ENCODE measurements at places on chromosomes 1 and 21.

DNA sequence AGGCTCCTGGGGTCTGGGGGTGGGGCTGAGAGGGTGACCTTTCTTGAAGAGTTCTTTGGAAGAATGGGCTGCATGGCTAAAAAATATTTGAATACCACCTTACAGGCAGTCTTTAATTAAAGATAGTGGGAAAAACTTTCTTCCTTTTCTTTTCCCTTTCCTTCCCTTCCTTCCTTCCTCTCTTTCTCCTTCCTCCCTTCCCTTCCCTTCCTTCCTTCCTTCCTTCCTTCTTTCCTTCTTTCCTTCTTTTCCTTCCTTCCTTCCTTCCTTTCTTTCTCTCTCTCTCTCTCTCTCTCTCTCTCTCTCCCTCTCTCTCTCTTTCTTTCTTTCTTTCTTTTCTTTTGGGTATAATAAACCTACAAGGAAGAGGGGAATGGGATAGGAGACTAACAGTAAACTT lies 77.8 kb upstream of the EDN2 start:
- no peak for DNase-seq

- DNase-seq, result no peak
These were observed 271.4 kb downstream of the FOXD2 start for GRCh38 chr1:47709019-47709871.

- DNase-seq, result peak; percentile 28
These were observed 8.9 kb downstream of the XKR8 start for GRCh38 chr1:27968692-27969091.

- DNase-seq, result no peak
These were observed 75.1 kb downstream of the DTL start for GRCh38 chr1:212110617-212111016.

- DNase-seq, result no peak
These were observed 305.9 kb upstream of the USP25 start for GRCh38 chr21:15423676-15424445.

- peak; percentile 97 for DNase-seq
These were observed at the start of the genes S100PBP and YARS1 for GRCh38 chr1:32817159-32817814. Gene S100PBP (plus strand): TSS chr1:32817653. CDS start chr1:32826100, 8,447 bp downstream. Gene YARS1 (minus strand): TSS chr1:32817358. CDS start chr1:32817244, 114 bp downstream.

DNA sequence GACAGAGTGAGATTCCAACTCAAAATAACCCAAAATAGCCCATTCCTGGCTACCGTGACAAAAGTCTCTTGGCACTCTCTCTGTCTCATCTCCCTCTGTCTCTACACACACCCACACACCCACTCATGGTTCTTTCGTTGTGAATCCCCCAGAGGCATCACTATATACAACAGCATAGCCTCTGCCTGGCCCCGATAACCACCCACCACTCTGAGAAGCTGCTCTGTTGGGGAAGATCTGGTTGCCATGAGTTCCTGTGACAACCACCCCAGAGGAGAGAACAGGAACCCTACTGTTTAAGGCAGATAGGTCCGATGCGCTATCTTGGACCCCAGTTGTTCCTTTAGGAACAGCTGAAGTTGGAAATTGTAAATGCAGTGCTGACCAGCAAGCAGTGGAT lies 70.4 kb upstream of the LYST start:
- DNase-seq, result no peak

- no peak for DNase-seq
These were observed 4.6 kb upstream of the TENT5B start for GRCh38 chr1:27017207-27017606.

GRCh38 chr1:99963041-99963795 lies 6.6 kb upstream of the SLC35A3 start:
- DNase-seq, result peak; percentile 50

DNA sequence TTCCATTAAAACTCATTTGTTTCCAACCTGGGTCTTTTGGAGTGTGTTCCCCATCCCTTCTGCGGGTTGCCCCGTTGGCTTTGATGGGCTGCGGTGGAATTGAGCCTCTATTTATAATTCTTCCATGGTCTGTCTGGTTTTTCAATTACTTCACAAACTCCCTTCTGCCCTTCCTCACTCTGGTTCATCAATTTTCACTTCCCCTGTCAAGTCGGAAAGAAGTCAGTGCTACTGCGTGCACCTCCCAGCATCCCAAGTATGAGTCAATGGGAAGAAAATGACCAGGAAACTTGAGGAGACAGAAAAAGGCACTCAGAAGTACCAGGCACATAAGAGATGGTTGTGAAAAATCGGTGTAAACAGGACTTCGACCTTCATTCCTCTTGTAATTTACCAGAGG lies 126.2 kb downstream of the KAZN start:
- DNase-seq, result no peak

GRCh38 chr1:67019600-67020136 lies 34.3 kb downstream of the SLC35D1 start:
- no peak for DNase-seq

- DNase-seq, result peak; percentile 79
These were observed at the start of gene NUDT17 for GRCh38 chr1:145845514-145846161. Gene NUDT17 (plus strand): TSS chr1:145845630. CDS start chr1:145845641, 11 bp downstream.

DNA sequence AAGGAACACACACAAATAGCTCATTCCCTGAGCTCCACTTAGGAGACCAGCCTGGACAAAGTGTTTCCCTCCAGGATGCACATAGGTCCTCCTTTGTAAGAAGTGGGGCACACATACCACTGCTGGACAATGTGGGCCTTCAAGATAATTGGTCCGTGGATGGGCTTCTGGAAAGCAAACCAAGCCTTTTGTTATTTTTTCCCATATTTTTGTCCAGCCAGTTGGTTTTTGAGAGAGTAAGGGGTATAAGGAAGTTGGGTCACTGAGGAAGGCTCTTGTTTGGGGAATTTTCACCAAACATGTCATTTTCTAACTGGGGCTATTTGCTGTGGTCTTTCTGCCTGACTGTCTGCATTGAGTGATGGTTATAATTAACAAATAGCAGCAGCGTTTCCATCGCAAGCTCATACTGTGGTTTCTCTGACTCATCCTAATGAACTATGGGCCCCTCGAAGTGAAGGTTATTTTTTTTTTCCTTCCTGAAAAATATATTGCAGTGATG lies 306.3 kb upstream of the DUSP10 start:
- DNase-seq, result peak; percentile 1

GRCh38 chr1:200526709-200527612 lies 93.6 kb downstream of the KIF14 start:
- DNase-seq, result no peak

DNA sequence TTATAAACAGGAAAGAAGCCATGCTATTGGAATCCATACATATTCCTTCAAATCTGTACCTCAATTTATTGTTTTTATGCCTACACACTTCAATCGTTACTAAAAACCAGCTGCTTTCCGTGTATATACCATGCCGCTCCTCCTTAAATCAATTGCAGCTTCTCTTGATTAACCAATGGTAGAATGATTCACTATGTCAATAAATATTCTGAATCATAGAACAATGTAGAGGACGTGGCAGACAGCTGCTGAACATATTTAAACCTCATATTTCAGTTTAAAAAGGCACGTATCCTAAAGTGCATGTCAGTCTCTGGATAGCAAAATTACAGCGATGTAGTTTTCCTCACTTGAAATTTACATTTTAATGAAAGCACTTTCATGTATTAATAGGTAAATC lies 100.4 kb downstream of the MRPL39 start:
- DNase-seq, result no peak

DNA sequence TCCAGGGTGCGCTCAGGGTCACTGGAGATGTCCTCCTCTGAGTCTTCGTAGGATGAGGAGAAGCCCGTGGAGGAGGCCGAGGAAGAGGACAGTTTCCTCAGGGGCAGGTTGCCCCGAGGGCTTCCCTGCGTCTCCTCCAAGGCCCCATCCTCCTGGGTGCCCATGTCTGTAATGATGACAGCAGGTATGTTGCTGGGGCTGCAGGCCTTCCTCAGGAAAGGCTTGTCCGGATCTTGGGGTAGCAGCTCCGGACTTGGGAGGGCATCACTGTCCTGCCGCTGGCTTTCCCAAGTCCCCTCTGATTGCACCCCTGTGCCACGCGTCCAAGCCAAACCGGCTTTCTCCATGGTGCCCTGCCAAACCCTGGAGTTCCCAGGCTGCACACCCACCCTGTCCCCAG lies 3.5 kb downstream of the ITPKB start:
- no peak for DNase-seq

- DNase-seq, result no peak
These were observed 115.2 kb upstream of the SNX7 start for GRCh38 chr1:98546319-98546718.

DNA sequence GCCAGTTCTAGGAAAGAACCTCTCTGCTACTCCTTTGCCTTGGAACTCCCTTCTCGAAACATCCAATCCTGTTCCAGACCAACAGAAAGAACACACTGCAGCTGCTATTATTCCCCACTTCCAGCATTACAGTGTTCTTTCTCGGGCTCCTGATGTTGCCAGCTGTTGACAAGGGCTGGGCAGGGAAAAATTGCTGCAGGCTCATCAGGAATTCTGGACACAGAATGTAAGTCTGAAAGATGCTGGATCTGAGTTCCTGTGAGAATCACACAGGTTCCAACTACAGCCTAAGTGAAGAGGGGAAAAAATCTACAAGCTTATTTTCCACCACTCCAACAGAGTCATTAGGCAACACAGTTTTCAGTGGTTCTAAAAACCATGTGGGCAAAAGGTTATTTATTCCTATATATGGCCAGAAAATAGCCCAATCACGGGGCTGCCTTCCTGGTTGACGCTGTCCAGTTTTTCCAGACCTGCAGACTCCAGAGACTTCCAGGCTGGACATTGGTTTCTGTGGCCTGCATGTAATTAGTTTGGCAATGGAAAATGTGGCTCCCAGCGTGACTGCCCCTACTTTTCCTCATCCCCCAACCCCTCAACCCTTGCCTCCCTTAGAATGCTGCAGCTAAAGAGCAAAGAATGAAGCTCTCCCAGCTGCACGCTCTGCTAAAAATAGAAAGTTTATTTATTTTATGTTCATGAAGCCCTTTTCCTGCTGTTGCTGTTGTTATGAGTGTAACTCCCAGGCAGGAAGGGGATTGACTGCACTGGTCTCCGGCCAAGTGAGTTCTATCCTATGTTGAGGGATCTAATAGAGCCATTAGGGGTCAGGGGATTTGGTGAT lies 8.3 kb upstream of the KIAA0040 start:
- DNase-seq, result no peak

DNA sequence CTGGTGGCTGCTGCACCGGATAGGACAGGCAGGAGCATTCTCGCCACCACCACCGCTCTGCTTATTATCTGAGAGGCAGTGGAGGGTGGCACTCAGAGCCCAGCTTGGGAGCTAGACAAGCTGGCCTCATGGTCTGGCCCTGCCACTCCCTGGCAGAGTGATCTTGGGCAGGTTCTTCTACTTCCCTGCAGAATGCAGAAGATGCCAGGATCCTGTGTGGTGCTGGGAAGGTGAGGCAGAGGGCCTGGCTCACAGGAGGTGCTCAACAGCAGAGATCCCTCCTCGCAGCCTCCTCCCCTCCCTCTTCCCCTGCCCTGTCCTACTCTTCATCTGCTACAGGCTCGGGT lies 60.4 kb downstream of the ARHGEF10L start:
- DNase-seq, result no peak

DNA sequence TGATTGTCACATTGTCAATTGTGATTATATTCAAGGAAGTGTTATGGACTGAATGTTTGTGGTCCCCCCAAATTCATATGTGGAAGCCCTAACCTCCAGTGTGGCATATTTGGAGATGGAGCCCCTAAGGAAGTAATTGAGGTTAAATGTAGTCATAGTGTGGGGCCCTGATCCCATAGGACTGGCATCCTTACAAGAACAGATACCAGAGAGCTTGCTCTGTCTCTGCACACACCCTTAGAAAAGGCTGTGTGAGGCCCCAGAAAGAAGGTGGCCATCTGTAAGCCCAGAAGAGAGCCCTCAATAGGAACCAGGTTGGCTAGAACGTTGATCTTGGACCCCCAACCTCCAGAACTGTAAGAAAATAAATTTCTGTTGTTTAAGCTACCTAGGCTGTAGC lies 28.1 kb downstream of the VANGL1 start:
- DNase-seq, result no peak

DNA sequence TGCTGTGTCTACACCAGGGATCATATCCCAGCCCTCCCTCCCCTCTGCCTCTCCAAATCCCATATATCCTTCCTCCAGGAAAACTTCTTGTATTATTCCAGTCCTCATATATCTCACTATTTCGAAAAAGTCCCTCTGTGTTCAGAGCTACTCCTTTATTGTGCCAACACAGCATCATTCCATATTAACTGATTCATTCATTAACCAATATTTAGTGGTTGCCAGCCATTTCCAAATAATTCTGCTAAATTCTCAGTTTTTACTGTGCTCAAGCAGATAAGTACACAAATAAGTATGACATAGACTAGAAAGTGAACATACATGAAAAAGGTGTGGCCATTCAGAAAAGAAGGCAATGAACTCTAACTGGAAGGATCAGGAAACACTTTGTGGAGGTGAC lies 241.6 kb upstream of the DUSP10 start:
- DNase-seq, result no peak

GRCh38 chr1:9671377-9672140 lies 20.0 kb downstream of the PIK3CD start:
- peak; percentile 62 for DNase-seq

DNA sequence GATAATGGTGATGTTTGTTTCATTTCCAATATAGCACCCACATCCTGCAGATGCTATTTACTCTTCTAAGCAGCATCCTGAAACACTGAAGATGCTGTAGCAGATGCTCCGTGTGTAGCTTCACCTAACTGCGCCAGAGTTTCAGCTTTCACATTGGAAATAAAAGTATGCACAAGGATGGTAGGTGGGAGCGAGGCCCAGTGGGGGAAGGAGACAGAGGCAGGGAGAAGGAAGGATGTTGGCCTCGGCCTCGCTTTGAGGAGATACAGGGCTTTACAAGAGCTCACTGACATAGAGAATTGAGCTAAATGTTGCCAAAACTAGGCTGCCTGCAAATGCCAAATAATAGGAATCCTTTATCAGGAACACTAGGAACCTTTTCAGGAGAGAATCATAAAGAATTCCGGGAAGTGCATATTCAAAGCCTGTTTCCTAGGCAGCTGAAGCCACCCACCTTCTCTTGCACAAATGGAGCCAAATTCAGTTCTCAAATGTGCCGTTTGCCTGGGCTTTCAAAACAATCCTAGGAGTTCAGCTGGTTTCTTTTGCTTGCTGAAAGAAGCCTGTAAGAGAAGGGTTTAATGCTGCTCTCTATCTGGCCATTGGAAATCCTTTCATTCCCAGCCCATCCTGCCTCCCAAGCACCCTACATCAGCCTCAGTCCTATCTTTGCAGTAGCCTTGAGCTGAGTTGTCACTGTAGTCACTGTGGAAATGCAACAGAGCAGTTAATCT lies 135.4 kb upstream of the ATP1B1 start:
- DNase-seq, result no peak

DNA sequence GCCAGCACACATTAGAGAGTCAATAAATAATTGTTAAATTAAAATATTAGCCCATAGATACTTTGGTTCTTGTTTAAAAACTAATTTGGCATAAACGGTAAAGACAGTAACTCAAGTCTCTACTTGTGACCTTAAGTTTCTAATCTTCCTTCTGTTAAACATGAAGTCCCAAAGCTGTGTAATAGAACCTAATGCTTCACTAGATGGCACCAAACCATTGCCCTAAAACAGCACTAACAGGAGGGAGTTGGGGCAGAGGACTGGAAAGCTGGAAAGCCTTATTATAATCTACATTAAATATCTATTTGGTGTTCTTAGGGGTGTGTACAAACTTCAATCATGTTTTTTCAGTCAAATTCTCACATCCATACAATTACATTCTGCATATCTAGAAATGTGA lies 176.7 kb downstream of the OLFM3 start:
- DNase-seq, result peak; percentile 67

Data from RKO (cell line).